ENCODE measurements at places on chromosomes 5 and 9.
A peak's percentile ranks its signal among the peaks of the same experiment; 100 is the strongest.

- no peak for DNase-seq
Measured at GRCh38 chr5:86175224-86175623, 442.5 kb upstream of the COX7C start.

- no peak for DNase-seq
Measured at GRCh38 chr9:95023217-95024003, 294.1 kb downstream of the FANCC start.

DNA sequence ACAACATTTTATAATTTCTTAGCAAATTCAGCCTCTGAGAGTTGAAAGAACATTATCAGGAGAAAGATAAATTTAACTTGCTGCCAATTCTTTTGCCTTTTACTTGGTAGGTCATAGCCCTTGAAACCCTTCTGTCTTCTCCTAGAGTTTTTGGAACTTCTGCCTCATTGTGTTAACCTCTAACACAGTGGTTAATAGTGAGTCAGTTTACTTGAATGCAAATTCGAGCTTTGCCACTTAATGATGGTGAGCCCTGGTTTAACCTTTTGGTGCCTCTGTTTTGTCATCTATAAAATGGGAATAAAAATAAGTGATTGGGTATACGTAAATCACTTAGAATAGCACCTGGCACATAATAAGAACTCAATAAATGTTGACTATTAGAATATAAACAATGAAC, 1.8 kb upstream of the INIP start:
- DNase-seq: no peak

DNA sequence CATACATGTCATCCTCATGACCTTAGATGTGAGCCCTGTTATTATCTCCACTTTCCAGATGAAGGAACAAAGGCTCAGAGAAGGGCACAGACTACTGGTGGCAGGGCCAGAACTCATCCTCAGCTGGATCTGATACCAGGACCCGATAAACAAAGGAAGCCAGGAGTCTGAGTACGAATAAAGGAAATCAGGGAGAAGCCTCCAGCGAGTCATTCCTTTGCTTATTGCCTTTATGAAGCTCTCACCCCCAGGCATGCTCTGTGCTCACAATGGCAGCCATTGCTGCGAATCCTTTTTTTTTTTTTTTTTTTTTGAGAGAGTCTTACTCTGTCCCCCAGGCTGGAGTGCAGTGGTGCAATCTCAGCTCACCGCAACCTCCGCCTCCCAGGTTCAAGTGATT, 130.1 kb downstream of the GAPVD1 start:
- DNase-seq: no peak

- no peak for DNase-seq
Measured at GRCh38 chr5:145948921-145949320, 12.5 kb downstream of the SH3RF2 start.

- no peak for DNase-seq
Measured at GRCh38 chr5:172078726-172079345, 72.4 kb upstream of the FBXW11 start.

- no peak for DNase-seq
Measured at GRCh38 chr9:3721096-3721495, 195.3 kb upstream of the RFX3 start.

DNA sequence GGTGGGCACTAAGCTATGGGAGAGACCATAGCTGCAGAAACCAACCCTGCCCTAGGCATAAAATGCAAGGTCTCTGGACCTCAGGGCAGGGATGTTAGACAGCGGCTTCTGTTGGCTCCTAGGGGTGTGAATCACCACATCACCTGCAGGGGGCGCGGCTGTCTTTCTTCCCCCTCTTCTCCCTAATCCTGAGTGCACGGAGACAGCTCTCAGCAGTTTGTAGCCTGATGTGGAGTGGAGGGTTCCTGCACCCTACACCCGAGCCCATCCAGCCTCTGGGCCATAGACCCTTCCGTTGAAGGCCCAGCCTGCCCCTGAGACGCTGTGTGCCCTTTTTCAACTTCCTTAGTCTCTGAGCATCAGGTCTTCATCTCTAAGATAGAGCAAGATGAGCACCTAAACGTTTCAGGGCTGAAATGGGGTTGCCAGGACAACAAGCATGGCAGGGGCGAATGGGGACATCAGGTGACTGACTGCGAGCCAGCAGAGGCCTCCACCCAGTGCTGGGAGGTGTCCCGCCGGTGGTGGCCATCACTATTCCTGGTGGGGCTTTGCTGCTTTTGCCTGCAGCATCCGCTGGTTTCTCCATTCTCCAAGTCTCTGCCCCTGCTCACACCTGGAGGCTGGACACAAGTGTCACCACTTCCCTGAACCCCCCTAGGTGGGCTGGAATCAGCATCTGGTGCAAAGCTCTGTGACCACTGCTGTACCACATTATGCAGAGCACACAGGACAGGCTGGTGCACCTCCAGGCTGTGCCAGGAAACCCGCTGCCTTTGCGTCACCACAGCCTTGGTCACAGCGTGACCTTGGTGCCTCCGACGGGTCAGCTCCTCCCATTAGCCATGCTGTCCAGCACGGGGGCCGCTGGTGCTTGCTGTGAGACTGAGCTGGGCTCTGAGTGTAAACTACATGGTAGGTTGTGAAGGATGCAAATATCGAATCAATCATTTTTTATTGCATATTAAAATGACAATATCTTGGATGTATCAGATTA, 2.5 kb upstream of the SEC16A start:
- no peak for DNase-seq

DNA sequence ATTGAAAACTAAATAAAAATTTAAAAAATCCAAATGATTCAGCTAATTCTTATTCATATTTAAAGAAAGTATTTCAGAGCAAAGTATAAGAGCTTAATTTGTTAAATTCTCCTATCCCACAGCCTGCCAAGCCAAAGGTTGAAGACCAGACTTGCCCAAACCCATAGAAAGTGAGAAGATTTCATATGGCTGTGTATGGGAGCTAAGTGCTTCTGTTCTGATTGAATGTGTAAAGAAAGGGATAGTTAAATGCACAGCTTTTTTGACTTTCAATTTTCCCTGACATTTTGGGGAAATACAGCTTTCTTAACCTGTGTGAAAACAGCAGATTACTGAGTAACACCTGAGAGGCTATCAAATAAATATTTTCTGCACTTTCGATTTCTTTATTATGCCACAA, 125.0 kb upstream of the MTAP start:
- DNase-seq: no peak

- DNase-seq: no peak
Measured at GRCh38 chr9:114482593-114482992, 22.7 kb downstream of the WHRN start.

- DNase-seq: no peak
Measured at GRCh38 chr5:109063223-109063622, 315.5 kb downstream of the FER start.

DNA sequence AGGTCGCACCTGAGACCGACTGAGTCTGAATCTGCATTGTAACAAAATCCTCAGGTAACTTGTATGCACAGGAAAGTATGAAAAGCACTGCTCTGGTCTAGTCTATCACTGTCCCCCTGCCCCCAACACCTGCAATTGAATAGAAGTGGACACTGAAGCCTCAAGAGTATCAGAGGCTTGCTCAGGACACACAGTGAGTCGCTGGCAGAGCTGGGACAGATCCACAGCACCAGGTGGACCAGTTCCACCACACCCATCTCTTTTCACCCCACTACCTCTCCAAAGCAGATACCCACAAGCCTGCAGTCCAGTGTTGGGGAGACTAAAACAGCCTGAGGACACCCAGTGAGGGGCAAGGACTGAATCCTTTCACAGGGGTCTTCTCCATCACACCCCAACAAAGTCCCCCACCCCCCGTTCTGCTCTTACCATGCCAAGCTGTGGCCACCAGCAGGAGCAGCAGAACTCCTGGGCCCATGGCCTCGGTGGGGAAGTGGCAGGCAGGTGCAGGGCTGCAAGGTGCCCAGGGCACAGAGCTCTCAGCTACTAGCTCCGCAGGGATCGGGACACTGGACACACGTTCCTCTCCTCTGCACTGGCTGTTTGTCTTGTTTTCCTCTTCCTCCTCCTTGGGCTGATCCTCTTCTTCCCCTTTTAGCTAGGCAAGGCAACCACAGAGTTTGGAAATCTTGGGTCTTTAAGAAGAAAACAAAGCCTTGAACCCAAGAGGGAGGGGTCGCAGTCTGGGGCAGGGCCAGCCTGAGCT, at the start of gene CSF1R:
TSS of gene CSF1R (minus strand) at position 605 of the 766 bp plus-strand sequence. CDS start at position 478, 127 bp downstream.
- DNase-seq: no peak

DNA sequence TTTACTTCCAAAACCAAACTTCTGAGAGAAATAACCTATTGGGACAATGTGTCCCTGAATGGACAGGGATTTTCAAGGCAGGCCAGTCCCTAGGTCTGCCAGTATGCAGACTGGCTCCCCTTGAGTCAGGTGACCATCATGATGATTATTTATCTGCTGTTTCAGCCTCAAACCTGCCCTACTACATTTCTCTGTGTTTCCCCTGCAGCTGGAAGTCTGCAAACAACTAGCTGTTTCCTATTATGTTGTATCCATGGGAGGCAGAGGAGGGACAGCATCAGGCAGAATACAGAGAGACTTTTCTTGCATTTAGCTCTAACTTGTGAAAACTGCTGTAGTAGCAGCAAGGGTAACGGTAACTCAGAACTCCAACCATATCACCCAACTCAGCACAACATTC, 36.2 kb upstream of the IFNK start:
- no peak for DNase-seq

GRCh38 chr9:84990416-84990815, 320.9 kb downstream of the NTRK2 start:
- no peak for DNase-seq

- DNase-seq: no peak
Measured at GRCh38 chr5:17080361-17080760, 137.1 kb upstream of the BASP1 start.

DNA sequence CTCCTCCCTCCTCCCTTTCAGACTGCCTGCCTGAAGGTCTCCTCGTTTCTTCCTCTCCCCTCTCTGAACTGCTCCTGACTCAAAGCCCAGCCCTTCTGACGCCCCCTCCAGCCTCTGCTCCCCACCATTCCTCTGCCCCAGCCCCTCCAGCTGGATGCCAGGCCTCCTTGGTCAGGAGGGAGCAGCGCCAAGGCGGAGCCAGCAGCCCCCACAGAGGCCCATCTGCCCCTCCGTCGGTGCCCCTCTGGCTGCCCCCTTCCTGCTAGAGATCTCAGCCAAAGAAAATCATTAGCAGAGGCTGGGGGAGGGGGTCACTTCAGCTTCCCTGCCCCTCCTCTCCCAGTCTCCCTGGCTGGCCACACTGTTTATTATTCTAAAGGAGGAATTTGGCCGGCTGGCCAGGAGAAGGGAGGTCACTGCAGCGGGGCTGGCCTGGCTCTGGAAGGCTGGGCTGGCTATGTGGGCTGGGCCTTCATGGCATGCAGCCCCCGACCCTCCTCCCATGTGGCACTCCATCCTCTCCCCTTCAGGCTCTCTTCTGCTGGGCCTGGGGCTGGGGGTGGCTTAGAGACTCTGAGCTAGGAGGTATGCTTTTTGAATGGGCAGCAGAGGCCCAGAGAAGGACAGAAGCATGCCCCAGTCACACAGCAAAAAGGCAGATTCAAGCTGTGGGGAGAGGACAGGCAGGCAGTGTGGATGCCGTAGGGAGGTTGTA, 16.9 kb downstream of the PDGFRB start:
- peak; percentile 51 for DNase-seq

DNA sequence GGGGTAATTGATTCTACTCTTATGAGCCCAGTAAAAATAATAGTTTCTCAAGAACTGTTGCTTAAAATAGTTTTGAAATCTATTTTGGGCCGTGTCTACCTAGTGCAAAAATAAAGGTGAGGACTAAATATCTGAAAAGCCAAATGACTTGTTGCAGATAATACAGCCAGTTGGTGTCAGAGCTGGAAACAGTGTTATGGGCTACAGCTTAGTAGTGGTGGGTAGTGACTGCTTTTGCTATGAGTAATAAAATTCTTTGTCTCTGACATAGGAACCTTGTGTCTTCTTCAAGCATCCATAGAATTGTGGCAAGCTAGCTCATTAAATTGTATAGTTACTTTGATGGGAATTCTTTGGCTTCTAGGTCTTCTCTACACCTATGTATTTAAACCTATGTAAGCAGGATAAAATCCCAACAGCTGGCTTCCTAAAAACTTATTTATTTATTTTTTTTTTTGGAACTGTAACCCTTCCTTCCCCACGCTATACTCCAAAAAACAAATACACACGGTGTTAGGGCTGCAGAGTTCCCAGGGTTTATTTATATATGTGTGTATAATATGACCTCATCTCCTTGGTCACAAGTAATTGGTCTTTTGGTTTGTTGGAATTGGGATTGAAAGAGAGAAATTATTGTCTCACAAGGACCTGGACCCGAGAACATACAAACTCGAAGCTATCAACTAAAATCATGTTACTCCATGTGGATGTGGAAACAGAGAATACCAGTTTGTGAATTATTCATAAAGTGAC, 138.0 kb downstream of the NUDT12 start:
- no peak for DNase-seq

DNA sequence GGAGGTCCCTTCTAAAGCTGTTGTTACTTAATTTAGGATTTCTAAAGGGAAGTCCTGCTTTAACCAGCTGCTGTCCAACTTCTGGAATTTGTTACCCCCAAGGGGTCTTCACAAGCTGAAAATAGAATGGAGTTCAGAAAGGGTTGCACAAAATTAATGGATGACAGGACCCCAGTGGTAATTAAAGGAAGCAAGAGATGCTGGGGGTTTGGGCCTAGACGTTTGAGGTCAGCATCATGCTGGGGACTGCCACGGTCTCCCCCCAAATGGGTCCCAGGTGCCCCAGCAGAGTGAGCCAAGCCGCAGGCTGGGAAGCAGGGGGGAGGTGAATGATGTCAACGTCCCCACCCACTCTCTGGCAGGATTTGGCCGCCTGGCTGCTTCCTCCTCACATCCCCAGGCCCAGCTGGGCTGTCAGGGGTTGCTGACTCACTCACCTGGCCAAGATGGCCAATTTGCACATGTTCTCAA, 97.5 kb upstream of the ARAP3 start:
- no peak for DNase-seq

- no peak for DNase-seq
Measured at GRCh38 chr9:133773889-133774655, 35.9 kb upstream of the SARDH start.

DNA sequence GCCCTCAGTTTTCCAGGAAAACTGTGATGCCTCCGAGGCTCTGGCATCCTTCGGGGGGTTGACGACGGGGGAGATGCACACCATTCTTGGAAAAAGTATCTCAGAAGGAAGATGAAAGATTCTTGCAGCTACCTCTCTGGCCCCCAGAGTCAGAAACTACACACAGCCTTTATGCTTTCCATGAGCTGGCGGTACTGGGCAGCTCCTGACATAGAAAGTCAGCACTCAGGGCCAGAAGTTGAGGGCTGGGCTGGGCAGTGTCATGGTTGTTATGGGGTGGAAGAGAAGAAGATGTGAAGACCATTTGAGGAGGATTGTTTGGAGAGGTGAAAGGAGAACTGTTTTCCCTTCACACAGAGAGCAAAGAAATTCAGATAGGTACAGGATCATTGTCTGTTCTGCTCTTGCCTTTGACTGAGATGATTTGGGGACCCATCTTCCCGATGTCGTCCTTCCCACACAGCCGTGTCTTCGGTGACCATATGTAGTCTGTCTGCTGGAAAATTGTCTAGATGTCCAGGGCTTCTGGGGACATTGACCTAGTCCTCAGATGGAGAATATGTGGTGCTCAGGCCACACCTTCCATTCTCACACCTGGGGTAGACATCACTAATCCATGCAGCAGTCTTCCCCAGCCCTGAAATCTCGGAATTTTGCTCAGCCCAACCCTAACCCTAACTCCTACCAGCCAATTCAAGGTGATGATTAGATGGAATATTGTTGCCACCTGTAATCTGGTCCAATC, 237.1 kb downstream of the CACNA1B start:
- DNase-seq: no peak

Measured in cortex of kidney (tissue), 1 donor.